ENCODE measurements at places on chromosomes 5 and 9.

- no peak for DNase-seq
Observed at GRCh38 chr9:115229496-115229895, 111.5 kb upstream of the TNC start.

- DNase-seq, result no peak
Observed at GRCh38 chr5:91129748-91130147, 253.4 kb downstream of the ARRDC3 start.

GRCh38 chr5:133839721-133840120 lies 128.7 kb downstream of the C5orf15 start:
- DNase-seq, result no peak

GRCh38 chr5:136028782-136029742 lies at the start of gene TGFBI:
Gene TGFBI (plus strand): TSS chr5:136028988. CDS start chr5:136029056, 68 bp downstream.
- DNase-seq, result no peak

GRCh38 chr9:104863180-104863883 lies 64.6 kb downstream of the ABCA1 start:
- DNase-seq, result peak; percentile 8

DNA sequence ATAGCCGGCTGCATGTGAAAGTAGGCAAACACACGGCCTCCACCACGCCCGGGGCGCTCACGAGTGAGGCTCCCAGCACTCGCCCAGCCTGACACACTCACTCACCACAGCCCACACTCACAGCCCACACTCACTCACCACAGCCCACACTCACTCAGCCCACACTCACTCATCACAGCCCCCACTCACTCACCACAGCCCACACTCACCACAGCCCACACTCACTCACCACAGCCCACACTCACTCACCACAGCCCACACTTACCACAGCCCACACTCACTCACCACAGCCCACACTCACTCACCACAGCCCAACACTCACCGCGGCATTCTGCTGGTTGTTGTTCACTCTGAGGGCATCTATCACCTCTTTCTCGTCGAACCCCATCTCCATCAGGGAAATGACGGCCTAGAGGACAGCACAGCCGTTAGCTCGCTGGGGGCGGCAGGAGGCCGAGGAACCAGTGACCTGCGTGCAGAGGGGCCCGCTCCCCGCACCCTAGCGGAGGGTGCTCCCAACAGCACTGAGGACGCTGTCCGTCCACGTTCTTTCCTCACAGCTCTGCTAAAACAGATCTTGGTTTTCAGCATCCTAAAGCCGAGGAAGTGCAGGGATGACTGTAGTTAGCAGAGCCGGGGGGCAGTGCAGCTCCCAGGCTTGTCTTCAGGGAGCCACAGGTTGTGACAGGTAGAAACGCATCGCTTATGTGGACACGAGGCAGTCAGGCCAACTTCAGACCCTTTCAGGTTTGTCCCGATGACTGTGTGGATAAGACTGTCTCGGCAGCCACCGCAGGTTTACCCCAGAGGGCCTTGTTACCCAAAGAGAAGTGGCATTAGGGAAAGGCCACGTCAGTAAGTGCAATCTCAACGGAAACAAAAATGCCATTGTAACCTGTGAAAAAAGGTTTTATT lies 21.6 kb downstream of the UBAC1 start:
- peak; percentile 13 for DNase-seq

- no peak for DNase-seq
Observed at GRCh38 chr9:97316904-97317303, 9.4 kb downstream of the CCDC180 start.

All from NK-92 treated with Interleukin-12 subunit alpha and Interleukin-12 subunit beta, amount 100 ng/mL, for 24 hours (cell line).